Smooth muscle cell of the coronary artery (primary cell): ENCODE measurements at places on chromosomes 7 and 10. TPM values are rescaled to one million over a fixed set of nuclear protein-coding genes. Genes with fewer than 3 reads are reported as not detected.

Gene ARHGEF35
- total RNA-seq, result 2.0 and 6.1 TPM in 2 replicates

Gene RPEL1
- 0.08 and 0.12 TPM in 2 replicates for total RNA-seq

Gene ODAD2
- total RNA-seq, result 0.12 TPM in 1 of 2 replicates, not detected in the other

Gene TMEM196
- not detected in 2 replicates for total RNA-seq

Gene PILRA
- 0.82 TPM in 1 of 2 replicates, not detected in the other for total RNA-seq

Gene GRID1
- under 0.01 TPM in 1 of 2 replicates, not detected in the other for total RNA-seq

Gene ACTR3C
- total RNA-seq, result 0.12 and 0.15 TPM in 2 replicates

Gene NPSR1
- not detected in 2 replicates for total RNA-seq

Gene ADRB1
- total RNA-seq, result not detected in 2 replicates

Gene SLC18A3
- under 0.01 TPM in 1 of 2 replicates, not detected in the other for total RNA-seq

Gene VSTM4
- 0.23 and 11.1 TPM in 2 replicates for total RNA-seq

Gene CYP3A7
- total RNA-seq, result 0.23 TPM in 1 of 2 replicates, not detected in the other

Gene EXOC6
- 1.9 and 20.1 TPM in 2 replicates for total RNA-seq

Gene SFXN3
- total RNA-seq, result 57.1 and 104 TPM in 2 replicates

Gene CRTAC1
- 0.08 and 0.12 TPM in 2 replicates for total RNA-seq

Gene LIPN
- not detected in 2 replicates for total RNA-seq

Gene MYH16
- total RNA-seq, result 0.08 TPM in 1 of 2 replicates, not detected in the other

Gene ADARB2
- total RNA-seq, result not detected in 2 replicates

Gene MINPP1
- total RNA-seq, result 19.3 and 19.8 TPM in 2 replicates

Gene SPDYE2
- total RNA-seq, result 0.12 TPM in 1 of 2 replicates, not detected in the other

Gene EPHB4
- 83.1 and 90.3 TPM in 2 replicates for total RNA-seq

Gene CC2D2B
- total RNA-seq, result under 0.01 TPM in 1 of 2 replicates, not detected in the other

Gene MRPS24
- 82.7 and 98.8 TPM in 2 replicates for total RNA-seq

Gene PHF14
- total RNA-seq, result 27.4 and 41.4 TPM in 2 replicates

Gene CASP7
- total RNA-seq, result 27.1 and 37.3 TPM in 2 replicates

Gene TDRD1
- total RNA-seq, result 2.8 and 7.7 TPM in 2 replicates

Gene FAM25G
- total RNA-seq, result not detected in 2 replicates

Gene MEOX2
- under 0.01 and 1.5 TPM in 2 replicates for total RNA-seq

Gene H2BK1
- total RNA-seq, result not detected in 2 replicates

Gene ZNF37A
- 7.2 and 27.0 TPM in 2 replicates for total RNA-seq

Gene VWC2
- total RNA-seq, result not detected in 2 replicates

Gene NKX6-2
- not detected in 2 replicates for total RNA-seq

Gene CCDC172
- not detected in 2 replicates for total RNA-seq

Gene SKIDA1
- total RNA-seq, result 0.53 and 0.82 TPM in 2 replicates

Gene SEC31B
- 1.4 and 2.3 TPM in 2 replicates for total RNA-seq

Gene ZNF503
- total RNA-seq, result 1.6 and 3.6 TPM in 2 replicates

Gene PPP1R3A
- total RNA-seq, result not detected in 2 replicates

Gene OAT
- 120 and 207 TPM in 2 replicates for total RNA-seq

Gene SPAM1
- not detected in 2 replicates for total RNA-seq

Gene LIPK
- total RNA-seq, result not detected in 2 replicates

Gene TRIM73
- 0.68 and 1.3 TPM in 2 replicates for total RNA-seq
